ENCODE measurements at places on chromosomes 3 and 15. TPM values are rescaled to one million over a fixed set of nuclear protein-coding genes. Genes with fewer than 3 reads are reported as not detected.

DNA sequence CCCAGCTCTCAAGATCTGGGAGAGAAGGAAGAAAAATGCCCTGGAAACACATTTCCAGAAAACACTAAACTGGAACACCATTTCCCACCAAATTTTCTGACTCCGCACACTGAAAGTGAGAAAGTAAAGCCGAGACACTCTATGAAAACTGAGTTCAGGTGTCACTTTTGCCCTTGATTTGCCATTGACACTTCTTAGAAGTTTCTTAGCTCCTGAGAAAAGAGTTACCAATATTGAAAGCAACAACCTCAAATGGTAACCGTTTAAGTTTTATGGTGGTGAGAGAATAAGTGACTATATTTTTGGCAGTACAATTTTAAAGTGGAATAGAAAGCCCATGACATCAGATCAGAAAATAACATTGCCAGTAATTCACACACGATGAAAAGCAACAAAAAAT, 39.0 kb downstream of the CD86 start:
- DNase-seq = no peak

- no peak for DNase-seq
Observed at GRCh38 chr3:72663429-72663828, 184.8 kb downstream of the SHQ1 start.

- no peak for DNase-seq
Observed at GRCh38 chr3:86547692-86548091, 443.3 kb downstream of the VGLL3 start.

GRCh38 chr15:92580933-92581445, 74.6 kb downstream of the FAM174B start:
- DNase-seq = no peak

GRCh38 chr3:82509106-82509842, 747.8 kb upstream of the GBE1 start:
- DNase-seq = no peak

DNA sequence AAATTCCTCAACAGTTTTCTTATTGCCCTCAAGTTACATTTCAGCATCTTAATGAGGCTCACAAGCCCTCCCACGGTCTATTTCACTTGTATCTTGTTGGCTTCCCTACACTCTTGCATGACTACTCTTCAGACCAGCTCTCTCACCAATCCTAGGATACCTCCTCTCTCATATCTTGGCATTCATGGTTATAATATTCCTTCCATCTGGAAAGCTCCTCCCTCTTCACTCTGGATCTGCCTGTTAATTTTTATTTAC, 8.5 kb upstream of the CCDC80 start:
- DNase-seq = no peak

- DNase-seq = no peak
Observed at GRCh38 chr3:166955201-166955939, 424.7 kb downstream of the ZBBX start.

GRCh38 chr15:37907136-37907535, 27.3 kb upstream of the TMCO5A start:
- no peak for DNase-seq

- DNase-seq = no peak
Observed at GRCh38 chr15:70491641-70492040, 271.7 kb downstream of the UACA start.

GRCh38 chr3:186990277-186990676, 60.0 kb downstream of the ST6GAL1 start:
- DNase-seq = no peak

GRCh38 chr3:175233957-175234940, 375.1 kb downstream of the NAALADL2 start:
- no peak for DNase-seq

DNA sequence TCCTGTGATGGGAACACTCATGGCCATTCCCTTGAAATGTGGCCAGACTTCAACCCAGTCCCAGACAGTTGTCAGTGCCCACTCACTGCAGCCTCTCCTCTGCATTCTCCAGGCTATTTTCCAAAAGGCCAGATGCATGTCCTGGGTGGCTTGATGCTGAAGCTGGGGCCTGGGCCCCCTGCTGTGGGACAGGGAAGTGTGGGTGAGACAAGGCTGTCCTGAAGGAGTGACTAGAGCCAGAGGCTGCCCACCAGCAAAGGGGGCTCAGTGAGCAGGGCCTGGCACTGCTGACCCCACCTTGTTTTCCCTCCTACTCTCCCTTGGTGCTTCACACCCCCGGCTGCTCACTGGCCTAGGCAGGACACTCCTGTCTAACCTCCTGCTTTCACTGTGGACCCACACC, 11.9 kb downstream of the CISH start:
- no peak for DNase-seq

DNA sequence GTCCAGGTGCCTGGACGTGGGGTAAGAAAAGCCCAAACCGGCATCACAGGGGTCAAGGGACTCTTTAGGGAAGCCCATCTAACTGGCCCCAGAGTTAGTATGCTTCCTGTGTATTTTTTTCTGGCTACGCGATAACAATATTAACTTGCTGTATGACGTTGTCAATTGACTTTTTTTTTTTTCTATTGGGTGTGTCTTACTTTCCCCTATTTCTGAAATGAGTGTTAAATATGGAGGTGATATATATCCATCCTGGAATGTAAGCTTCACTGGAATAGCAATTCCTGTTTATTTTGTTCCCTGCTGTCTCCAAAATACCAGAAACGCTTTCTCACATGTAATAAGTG, 598 bp upstream of the GMNC start:
- no peak for DNase-seq

DNA sequence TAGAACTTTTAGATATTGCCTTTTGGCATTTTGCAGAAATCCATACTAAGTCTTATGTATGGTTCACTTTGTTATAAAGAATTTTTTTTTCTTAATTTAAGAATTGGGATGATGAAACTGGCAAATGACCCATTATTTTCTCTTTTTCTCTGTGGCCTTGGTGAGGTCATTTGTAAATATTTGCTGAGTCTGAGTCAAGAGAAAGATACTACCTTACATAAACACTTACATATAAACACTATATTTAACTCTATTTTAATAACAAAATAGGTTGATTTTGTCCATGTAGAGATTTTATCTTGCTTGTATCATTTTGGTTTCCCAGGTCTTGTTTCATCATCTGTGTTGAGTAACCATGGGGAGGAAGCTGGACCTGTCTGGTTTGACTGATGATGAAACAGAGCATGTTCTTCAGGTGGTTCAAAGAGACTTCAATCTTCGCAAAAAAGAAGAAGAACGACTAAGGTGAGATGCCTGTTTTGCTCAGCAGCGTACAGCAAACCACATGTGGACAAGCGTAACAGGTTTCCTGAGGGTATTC, 91.1 kb downstream of the MYRIP start:
- DNase-seq = no peak

DNA sequence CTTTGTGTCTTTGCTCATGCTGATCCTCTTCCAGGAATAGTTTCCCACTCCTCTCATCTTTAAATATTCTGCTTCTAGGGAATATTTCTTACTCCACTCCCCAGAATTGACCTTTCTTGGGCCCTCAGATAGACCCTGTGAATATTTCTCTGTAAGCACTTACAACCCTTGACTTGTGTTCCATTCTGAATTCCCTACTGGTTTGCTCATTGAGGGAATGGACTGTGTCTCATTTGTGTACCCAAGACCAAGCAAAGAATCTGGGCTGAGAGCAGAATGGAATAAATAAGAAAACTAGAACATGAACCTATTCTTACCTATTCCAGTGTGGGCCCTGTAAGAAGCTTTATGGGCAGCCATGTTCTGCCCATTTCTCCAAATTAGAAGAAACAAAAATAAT, 72.7 kb upstream of the TSPAN3 start:
- DNase-seq = no peak

DNA sequence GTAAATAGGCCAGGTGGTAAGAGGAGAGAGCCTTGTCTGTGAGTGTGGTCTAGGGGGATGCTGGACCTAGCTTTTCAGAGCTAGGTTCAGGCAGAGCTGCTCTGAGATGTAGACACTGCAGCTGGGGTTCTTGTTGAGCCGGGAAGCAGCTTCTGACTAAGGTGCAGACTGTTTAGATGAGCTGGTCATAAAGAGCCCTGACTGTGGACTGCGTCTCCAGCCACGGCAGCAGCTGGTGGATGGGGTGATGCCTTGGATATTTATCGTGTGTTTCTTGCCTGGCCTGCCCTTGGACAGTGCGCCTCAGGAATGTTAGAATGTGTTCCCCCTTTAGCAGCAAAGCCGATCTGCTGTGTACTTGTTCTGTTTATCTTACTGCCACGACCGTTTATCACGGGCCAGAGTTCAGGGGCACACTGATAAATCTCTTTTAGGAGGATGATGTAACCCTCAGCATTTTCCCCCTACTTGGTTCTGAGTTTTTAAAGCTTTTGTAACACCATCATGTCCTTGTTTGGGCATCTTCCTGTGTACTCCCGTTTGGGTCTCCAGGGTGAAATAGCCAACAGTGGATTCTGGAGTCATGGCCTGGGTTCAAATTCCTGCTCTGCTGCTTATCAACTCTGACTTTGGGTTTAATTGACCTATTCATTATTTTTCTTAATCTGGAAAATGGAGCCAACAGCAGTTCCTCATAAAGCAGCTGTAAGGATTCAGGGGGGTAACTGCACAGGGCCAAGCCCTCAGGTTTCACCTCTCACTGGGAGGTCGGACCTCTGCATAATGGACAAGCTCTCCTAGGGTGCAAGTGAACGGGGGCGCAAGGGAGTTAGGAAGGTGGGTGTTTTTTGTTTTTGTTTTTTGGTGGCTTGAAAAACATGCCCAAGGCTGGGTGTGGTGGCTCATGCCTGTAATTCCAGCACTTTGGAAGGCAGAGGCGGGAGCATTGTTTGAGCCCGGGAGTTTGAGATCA, 51.4 kb downstream of the FLNB start:
- DNase-seq = no peak

The KIF15 gene
- total RNA-seq = 1.1 TPM

The ECE2 gene
- not detected for total RNA-seq

The PRR20G gene
- not detected for total RNA-seq

The STAB1 gene
- total RNA-seq = 55.4 TPM

The ZNF502 gene
- total RNA-seq = 9.5 TPM

The TUSC7 gene
- total RNA-seq = not detected

The ABTB1 gene
- 40.2 TPM for total RNA-seq

Data from breast epithelium (tissue), 4 donors.